Fibroblast of gingiva (primary cell): ENCODE measurements at places on chromosomes 4 and X.
A peak's percentile ranks its signal among the peaks of the same experiment; 100 is the strongest.

- no peak for DNase-seq
These were observed 17.9 kb downstream of the NAT8L start for GRCh38 chr4:2076908-2077536.

DNA sequence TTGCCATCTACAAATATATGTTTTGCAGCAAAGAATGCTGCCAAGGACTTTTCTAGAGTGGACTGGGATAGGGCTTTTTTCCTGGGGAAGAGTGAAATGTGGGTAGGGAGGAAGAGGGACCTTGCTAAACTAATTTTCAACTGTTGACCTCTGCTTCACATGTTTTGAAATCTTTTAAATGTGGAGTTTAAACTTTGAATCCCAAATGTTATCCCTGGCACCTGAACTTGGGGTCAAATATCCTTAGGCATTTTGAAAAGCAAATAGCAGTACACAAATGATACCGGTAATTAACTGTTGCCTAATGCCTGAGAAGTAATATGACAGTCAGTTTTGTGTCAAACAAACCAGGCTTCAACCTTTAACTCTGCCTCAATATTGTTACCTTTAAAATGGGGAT lies 7.3 kb upstream of the AR start:
- no peak for DNase-seq

- no peak for DNase-seq
These were observed 595.7 kb upstream of the EPHA5 start for GRCh38 chr4:66266035-66266434.

DNA sequence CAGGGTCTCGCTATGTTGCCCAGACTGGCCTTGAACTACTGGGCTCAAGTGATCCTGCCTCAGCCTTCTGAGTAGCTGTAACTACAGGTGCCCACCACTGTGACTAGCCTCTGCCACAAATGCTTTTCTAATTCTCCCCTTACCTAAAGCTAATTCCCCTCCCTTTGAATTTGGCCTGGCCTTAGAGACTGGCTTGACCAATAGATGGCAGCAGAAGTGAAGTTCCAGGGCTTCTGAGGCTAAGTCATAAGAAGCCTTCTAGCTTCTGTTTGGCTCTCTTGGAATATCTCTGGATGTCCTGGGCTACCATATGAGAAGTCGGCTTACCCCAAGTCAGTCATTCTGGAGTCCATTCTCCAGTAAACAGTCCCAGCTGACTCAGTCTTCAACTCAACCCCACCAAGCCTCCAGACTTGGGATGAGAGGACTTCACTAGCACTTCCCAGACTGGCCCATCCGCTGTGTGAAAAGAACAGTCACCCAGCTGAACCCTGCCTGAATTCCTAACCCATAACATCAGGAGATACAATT lies 61.0 kb downstream of the HPRT1 start:
- DNase-seq, result peak; percentile 56

DNA sequence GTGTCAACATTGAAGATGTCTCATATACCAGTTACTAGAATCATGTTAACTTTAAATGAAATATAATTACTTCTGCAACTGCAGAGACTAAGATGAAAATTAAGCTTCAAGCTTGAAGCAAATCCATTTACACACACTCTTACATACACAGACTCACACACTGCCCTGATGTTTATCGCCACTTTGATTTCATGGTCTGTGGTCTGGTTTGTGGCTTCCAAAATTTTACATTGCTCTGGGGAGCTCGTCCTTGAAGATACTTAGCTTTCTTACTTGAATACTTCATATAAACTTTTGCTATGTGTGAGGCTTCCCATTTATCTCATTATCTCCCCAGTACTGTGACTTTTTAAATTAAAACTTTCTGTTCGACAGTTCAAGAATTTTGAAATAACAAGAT lies 35.8 kb downstream of the ARHGEF38 start:
- no peak for DNase-seq

GRCh38 chr4:60857130-60857753 lies 342.9 kb upstream of the ADGRL3 start:
- DNase-seq, result no peak

DNA sequence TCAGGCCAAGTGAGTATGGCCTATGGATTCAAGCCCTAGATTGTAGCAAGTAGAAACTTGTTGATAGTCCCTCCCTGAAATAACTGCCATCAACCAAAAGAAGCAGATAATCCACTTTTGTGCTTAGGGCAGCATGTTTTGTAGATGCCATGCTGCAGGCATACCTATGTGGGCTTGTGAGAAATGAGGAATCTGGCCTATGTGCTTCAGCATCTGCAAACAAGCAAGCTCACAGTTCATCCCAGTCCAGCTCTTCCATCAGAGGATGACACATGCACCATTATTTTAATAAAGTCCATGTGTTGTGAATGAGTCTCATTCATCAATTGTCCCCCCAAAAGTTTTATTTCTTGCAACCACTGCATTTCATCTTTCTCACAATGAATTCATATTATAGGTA lies 421.9 kb upstream of the DIPK2B start:
- DNase-seq, result peak; percentile 81

GRCh38 chr4:82388405-82388804 lies 14.6 kb upstream of the HNRNPD start:
- DNase-seq, result no peak

DNA sequence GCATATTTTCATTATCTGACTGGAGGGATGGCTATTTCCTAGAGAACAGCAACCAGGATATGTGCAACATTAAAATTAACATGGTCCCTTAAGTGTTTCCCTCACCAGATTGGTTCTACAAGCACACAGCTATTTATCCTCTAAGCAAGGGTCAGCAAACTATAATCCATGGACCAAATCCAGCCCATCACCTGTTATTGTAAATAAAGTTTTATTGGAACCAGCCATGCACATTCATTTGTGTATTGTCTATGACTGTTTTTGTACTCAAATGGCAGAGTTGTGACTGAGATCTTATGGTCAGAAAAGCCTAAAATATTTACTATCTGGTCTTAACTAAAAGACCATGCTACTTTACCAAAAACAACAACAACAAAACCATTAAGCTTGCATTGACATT lies 77.9 kb downstream of the AMELX start:
- no peak for DNase-seq

GRCh38 chrX:23784470-23785331 lies 1.7 kb downstream of the SAT1 start:
- DNase-seq, result peak; percentile 87

GRCh38 chrX:110003167-110004156 lies 548 bp downstream of the TMEM164 start:
- peak; percentile 4 for DNase-seq

GRCh38 chr4:3074846-3075651 lies 568 bp downstream of the HTT start:
- peak; percentile 34 for DNase-seq

- no peak for DNase-seq
These were observed 53.3 kb upstream of the STIM2 start for GRCh38 chr4:26807330-26807729.

DNA sequence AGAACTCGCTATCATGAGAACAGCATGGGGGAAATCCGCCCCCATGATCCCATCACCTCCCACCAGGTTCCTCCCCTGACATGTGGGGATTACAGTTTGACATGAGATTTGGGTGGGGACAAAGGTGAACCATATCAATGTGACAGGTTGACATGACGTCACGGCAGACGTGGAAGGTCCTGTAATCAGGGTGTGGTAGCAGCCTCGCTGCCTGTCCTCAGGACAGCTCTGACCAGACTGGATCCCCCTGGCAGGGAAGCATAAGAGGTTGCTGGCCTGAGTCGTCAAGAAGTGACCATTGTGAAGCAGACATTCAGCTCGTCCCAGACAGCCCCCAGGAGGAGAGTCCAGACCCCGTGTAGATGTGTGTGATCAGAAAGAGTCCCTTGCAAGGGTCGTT lies 104.6 kb downstream of the TNIP2 start:
- no peak for DNase-seq

DNA sequence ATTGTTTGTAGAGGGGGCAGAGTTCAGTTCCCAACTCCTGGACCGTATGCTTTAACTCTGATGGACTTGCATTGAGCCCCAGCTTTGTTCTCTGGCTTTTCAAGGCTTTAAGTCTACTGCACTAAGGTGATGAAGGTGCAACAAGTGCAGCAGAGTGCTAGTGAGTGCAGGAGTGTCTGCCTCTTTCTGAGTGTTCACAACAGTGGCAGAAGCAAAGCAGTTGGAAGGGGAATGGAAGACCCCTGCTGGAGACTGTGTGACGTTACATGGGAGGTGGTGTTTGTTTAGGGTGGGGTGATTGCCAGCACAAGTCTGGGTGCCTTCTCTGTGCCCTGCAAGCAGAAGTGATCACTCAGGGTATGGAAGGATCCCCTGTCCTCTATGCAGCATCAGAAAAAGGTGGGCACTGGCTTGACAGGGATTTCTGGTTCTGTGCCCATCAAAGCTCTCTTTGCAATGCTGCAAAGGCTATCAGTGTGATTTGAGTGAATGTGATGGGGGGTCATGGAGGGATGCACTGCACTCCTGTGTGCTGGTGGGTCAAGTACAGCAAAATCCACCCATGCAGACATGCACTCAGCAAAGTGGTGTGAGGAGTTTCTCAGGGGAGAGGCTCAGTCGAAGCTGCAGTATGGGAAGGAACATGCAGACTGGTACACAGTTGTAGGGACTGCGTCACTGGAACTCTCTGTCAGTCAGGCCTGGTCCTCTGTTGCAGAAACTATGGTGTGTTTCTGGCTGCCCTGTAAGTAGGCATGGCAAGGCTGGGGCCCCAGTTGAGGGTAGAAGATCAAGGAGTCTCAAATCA lies 70.9 kb upstream of the UGT2B7 start:
- DNase-seq, result no peak

- DNase-seq, result peak; percentile 82
These were observed 21.1 kb upstream of the PIGA start for GRCh38 chrX:15356444-15356843.

- no peak for DNase-seq
These were observed 136.1 kb downstream of the C4orf33 start for GRCh38 chr4:129231945-129232588.

DNA sequence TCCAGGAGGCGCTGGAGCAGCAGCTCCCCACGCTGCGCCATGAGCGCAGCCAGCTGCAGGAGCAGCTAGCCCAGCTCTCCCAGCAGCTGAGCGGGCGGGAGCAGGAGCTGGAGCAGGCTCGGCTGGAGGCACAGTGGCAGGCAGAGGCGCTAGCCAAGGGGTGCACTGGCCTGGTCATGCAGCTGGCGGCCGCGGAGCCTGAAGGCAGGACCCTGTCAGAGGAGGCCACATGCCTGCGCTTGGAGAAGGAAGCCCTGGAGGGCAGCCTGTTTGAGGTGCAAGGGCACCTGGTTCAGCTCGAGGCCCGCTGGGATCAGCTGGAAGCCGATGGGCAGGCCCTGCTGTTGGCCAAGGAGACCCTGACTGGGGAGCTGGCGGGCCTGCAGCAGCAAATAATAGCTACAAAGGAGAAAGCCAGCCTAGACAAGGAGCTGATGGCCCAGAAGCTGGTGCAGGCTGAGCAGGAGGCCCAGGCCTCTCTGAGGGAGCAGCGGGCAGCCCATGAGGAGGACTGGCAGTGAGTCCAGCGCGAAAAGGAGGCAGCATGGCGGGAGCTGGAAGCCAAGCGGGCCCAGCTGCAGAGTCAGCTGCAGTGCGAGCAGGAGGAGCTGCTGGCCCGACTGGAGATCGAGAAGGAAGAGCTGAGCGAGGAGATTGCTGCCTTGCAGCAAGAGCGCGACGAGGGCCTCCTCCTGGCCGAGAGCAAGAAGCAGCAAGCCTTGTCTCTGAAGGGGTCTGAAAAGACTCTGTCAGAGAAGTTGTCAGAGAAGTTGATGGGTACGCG lies 13.6 kb downstream of the SMIM10L2A start:
- no peak for DNase-seq

GRCh38 chr4:8592366-8593263 lies at the start of gene CPZ:
CPZ (plus strand) TSS chr4:8592765; CDS start chr4:8592834, 69 bp downstream.
- no peak for DNase-seq

GRCh38 chr4:88208156-88208555 lies 49.7 kb upstream of the ABCG2 start:
- no peak for DNase-seq

GRCh38 chr4:727576-727975 lies 21.9 kb downstream of the PCGF3 start:
- DNase-seq, result no peak

GRCh38 chrX:132086672-132087071 lies 41.1 kb downstream of the FRMD7 start:
- DNase-seq, result no peak

DNA sequence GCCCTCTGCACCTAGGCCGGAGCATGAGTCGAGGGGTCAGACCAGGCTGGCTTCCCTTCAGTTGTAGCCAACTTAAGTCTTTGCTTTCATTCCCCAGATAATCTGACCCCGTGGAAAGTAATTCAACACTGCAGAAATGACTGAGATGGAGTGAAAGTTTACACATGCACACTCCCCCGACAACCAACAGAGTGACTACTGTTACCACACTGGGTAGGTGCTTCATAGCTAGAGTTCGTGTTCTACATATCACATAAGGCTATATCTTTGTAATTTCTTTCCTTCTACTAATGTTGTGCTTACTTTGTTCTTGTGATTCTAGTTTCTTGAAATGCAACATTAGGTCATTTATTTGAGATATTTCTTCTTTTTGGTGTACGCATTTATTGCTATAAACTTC lies 7.2 kb upstream of the CTAG2 start:
- DNase-seq, result no peak

GRCh38 chrX:24148535-24149350 lies 786 bp upstream of the ZFX start:
- peak; percentile 57 for DNase-seq

DNA sequence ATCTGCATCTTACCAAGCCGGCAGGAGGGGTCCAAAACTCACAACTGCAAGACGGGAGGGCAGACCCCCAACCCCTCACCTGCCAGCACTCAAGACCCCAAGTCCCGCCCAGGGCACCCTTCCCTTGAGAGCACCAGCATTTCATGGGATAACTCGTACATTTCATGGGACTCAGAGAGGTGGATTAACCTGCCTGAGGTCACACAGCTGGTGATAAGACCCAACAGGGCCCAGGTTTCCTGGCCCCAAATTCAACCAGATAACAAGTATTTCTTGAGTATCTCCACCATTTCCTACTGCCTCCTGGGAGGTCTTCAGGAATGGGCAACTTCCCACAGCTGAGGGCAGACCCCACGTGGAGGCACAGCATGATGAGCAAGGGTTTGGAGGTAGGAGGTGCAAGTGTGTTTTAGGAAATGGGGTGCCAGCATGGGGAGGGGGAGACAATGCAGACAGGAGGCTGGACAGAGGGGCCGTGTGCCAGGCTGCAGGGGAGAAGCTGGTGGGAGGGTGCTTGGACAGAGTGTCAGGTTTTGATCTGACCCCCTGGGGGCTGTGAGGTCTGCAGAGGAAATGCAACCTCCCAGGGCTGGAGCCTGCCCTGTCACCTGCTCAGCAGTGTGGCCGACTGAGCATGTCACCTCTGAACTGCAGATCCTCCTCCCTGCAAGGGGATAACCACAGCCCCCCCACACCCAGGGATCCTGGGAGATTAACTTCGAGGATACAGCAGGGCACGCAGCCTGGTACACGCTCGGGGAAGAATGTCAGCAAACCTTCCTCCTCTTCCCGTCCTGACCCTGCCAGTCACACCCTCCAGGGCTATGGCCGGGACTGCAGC lies 4.4 kb downstream of the ADRA2C start:
- no peak for DNase-seq

DNA sequence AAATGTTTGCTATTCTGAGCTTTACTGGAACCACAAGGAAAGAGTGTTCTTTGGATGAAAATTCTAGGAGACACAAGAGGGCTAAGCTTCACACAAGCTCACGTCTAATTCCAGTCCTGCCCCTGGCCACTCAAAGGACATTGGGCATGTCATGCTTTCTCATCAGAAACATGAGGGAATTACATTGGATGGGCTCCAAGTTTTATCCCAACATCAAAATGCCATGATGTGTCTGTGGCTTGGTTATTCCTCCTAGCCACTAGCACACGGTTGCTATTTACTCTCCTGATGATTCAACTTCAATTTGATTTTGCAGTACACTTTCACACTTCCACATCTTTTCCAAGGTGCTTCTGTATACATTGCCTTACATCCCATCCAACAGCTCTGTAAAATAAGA lies 149.6 kb upstream of the FAM9B start:
- DNase-seq, result no peak
